ENCODE measurements at places on chromosomes 2 and 18.

DNA sequence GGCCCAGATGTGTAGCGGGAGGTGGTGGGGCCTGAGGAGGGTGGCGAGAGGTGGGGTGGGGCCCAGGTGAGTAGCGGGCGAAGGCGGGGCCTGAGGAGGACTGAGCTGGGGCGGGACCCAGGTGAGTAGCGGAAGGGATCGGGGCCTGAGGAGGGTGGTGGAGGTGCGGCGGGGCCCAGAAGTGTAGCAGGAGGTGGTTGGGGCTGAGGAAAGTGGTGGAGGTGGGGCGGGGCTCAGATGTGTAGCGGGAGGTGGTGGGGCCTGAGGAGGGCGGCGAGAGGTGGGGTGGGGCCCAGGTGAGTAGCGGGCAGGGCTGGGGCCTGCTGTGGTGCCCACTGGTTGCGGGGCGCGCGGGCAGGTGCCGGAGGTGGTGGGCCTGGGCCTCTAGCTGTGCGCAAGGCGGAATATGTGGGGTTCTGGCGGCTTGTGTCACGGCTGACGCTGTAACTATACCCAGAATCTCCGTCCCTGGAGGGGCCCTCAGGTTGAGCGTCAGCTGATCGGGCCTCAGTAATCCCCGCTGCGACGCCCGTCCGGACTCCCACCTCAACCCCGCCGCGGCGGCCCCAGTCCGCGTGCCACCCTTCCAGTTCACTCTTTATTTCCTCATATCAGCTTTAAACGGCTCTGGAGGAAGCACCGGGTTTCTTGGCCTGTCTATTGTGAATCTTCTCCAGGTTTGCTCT, 866 bp upstream of the SF3B6 start:
- DNase-seq = no peak

DNA sequence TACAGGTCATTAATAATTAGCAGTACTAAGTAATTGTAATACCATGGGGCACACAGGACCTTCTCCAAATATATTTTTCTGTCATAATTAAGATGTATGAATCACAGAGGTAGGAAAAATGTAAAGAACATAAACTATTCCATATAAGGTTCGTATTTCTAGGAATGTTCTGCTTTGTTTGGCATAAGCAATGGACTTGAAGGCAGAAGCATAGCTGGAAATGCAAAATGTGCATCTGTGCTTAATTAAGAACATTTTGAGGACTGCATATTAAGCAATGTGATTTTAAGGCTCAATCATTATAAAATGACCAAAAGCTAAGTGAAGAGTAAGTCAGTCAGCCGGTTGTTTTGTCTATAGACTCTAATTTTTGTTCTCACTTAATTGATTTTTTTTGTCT, 123.2 kb downstream of the RBM43 start:
- DNase-seq = no peak

DNA sequence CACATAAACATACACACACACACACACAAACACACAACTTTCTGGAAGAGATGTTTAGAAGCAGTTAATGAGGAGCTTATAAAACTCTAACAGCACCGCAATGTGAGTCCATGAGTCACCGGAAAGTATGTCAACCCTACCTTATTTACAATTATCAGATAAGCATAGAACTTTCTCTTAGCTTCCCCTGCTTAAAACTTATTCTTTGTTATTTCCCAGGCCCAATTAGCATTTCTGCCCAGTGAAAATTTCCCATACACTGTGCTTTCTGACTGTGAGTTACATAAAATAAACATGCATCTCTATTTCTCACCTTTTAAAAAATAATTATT, 737.6 kb downstream of the LRP1B start:
- DNase-seq = no peak

DNA sequence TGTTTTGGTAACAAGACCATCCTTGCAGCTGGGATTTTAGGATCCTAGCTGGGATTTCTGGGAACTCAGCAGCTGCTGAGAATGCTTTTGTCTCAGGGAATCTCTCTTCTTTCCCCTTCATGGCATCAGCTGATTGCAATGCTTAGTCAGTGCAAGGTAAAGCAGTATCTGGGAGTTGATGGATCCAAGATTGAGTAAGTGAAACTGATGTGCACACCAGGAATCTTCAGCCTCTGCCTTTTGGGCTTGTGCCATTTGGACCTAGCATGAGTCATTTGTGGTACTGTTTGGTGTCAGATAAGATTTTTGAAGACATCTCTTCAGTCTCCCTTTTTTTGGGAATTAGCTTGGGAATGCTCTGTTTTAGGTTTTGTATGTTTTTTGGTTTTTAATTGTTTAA, 363.3 kb upstream of the TFPI start:
- DNase-seq = no peak

DNA sequence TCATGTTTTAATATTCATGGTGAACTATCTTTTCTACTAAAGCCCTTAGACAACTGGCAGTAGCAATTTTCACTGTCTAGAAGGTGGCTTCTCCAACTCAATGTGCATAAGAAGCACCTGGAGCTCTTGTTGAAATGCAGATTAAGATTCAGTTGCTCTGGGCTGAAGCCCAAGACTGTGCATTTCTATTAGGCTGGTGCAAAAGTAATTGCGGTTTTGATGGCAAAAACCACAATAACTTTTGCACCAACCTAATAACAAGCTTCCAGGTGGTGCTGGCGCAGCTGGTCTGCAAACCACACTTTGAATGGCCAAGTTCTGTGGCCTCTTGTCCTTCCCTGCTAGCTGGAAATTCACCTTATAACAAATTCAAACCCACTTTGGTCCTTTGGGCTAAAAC, 26.7 kb upstream of the VPS54 start:
- no peak for DNase-seq

DNA sequence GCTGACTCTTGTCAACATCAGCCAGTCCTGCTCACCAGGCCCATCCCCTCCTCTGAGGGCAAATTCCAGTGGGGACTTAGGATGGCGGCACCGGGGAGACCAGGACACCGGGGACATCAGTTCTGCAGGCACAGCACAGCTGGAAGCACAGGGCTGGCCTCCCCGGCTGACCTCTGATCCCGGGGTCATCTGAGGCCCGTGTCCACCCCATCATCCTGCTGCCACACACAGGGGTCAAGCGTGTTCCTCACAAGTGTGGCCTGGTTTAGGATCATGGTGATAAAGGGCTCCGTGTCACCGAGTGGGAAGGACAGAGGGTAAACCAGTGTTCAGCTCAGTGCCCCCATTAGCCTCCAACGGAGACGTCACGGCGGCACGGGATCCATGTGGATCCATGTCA, 58.1 kb upstream of the CTDP1 start:
- no peak for DNase-seq

- peak; percentile 18 for DNase-seq
These were observed 170.7 kb downstream of the STK39 start for GRCh38 chr2:168076731-168077130.

DNA sequence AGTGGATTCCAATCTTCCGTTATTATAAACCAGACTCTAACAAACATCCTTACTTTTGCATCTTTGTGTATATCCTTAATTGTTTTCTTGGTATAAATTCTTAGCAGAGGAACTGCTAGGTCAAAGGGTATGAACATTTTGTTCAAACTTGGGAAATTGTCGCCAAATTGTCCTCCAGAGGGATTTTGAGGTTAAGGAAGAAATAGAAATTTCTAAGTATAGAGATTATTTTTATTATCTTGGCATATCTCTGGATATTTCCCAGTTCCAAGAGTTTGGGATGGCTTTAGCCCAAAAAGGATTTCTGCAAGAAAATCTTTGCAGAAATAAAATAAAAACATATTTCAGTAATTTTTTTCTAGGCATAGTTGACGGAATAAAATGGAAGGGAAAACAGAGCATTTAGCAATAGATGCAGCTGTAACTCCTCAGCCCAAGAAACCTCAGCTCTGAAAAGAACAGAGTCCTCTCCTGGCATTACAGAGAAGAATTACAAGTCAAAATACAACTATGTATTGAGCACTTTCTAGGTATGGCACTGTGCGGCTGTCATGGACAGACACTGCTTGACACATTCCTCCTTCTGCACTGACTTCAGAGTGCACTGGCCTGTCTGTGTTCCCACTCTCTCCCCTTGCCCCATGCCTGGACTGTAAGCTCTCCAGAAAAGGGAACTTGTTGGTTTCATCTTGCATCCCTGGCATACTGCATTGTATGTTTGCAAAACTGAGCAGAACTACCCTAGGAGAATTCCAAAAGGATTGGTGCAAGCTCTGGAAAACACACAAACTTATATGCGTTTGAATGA, 117.3 kb upstream of the STON1 start:
- DNase-seq = no peak

- no peak for DNase-seq
These were observed 50.6 kb downstream of the COL5A2 start for GRCh38 chr2:189128970-189129369.

GRCh38 chr18:37408676-37409265, 156.8 kb downstream of the CELF4 start:
- DNase-seq = no peak

DNA sequence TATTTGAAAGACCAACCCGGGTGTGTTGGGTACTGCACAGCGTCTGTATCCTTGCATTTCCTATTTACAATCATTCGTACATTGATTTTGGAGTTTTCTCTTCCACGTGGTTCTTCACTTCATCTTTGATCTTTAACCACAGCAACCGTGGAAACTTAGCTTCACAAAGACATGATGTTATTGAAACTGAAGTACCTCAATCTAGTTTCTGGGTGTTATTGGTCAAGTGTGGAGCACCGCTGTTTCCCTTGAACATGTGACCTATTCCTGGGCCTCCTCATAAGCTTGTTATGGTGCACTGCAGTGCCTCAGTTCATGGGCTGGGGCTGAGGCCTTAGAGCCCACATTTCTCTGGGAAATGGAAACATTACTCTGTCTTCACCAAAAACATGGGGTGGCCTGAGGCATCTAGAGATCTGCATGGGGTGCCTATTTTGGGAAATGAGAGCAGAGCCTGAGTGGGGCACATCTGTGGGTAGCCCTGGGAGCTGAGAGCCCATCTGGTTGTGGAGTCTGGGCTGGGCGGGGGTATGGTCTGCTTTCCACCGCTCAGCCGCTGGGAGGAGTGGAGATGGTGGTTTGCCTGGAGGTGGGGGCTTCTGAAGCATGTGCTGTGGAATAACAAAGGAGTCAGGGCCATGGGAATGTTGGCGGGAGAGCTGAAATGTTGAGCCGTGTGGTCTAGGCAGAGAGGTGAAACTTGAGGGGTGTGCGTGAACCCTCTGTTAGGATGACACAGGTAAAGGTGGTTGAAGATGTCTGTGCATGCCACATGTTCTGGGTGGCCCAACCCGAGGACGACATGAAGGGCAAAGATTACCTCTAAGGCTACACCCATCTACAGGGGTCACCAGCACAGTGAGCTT, 37.4 kb downstream of the ZNF236 start:
- DNase-seq = no peak

GRCh38 chr18:22408059-22408458, 9.7 kb downstream of the CTAGE1 start:
- DNase-seq = no peak

DNA sequence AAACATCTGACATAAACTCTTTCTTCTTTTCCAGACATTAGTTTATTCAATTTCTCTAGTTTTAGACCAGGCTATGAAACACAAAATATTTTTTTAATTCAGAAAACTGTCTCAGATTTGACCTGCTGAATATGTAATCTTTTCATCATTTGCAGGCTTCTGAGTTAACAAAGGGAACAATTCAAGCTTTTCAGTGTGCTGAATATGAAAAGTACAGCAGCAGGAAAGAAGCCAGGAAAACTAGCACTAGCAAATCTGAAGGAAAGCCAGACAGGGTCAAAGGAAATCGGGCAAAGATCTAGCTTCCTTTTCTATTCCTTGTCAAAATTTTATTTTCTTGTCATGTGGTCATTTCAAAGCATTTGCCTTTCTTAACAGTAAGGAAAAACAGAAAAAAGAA, 35.3 kb downstream of the ACVR1C start:
- no peak for DNase-seq
